ENCODE measurements at places on chromosomes 3 and 15.

DNA sequence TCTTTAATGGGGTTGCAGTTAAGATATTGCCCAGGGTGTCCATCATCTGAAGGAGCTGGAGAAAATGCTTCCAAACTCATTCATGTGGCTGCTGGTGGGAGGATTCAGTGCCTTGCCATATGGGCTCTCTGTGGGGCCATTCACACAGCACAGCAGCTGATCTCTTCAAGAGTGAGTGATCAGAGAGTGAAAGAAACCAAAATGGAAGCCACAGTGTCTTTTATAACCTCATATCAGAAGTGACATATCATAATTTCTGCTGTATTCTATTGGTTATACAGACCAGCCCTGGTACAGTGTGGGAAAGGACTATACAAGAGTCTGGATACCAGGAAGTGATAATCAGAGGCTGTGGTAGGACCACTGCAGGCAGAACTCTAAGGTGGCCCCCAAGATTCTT, 33.6 kb downstream of the HHLA2 start:
- DNase-seq = no peak

- DNase-seq = no peak
Observed at GRCh38 chr3:149402481-149402880, 25.0 kb upstream of the TM4SF1 start.

GRCh38 chr3:95311272-95311671, 1248.4 kb downstream of the NSUN3 start:
- DNase-seq = no peak

- DNase-seq = peak; percentile 50
Observed at GRCh38 chr3:124097362-124098131, 105.6 kb upstream of the ROPN1 start.

DNA sequence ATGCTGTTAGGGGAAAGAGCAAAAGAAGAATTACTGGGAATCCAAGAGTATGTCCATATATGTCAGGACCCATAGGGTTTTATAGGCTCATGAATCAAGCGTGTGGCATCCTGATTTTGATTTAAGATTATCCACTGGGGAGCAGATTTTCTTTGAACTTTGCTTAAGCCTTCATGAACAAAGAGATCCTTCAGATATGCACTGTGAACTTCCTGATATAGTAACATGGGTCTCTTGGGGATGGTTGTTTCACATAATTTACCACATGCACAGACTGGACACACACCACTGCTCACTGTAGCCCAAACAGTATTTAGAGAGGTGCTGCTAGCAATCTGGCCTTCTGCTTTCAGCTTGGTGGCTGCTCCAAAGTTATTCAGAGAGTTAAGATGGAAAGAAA, 200.9 kb upstream of the ZPLD1 start:
- no peak for DNase-seq

DNA sequence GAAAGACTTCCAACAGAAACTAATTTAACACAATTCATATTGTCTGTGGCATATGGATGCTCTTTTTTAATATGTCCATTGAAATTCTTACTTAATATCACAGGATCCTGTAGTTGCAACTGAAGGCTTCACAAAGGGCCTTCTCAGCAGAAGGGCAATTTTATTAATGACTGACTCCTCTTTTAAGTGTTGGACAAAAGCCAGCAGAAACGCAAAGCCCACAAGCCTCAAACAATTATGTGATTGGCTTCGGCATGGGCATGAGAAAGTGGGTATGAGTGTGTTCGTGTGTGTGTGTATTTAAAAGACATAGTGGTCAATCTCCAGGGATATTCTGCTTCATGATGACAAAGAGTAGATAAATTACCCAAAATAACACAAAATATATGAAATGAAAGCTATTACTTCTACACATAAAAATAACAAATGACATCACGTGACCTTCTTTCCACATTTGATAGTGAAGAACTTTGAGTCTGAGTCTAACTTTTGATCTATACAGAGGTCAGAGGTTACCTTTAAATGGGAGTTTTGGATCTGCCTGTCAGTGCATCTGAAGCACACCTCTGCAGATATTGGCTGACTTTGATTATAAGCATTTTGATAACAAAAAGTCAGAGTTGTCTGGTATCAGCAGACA, 496.9 kb downstream of the CADM2 start:
- DNase-seq = no peak

DNA sequence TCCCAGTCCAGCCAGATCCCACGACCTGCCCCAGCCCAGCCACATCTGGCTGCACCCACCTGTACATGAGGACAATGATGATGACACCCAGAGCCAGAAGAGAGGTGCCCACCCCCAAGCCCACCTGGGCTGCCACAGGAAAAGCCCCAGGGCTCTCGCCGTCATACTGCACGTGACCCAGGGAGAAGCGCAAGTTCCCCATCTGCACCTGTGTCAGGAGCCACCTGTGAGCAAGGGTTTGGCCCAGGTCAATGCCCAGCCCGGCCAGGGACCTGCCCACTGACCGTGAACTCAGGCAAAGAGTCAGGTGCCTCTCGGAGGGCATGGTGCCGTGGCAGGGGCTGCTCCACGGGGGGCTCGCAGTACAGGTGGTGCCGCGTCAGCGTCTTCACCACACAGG, 16.3 kb downstream of the PLXNB1 start:
- no peak for DNase-seq

DNA sequence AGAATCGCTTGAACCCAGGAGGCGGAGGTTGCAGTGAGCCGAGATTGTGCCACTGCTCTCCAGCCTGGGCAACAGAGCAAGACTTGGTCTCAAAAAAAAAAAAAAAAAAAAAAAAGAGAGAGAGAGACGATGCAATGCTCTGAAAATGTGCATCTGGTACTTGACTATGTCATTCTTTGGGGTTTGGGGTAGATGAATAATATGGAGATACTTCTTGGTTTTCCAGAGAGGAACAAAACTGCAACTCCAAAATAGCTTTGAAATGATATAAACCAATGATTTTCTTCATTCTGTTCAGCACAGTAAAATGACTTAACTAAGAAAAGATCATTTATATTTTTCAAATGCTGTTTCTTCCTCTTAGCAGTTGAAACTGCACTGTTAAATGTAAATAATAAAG, 158.9 kb downstream of the ISL2 start:
- DNase-seq = no peak

DNA sequence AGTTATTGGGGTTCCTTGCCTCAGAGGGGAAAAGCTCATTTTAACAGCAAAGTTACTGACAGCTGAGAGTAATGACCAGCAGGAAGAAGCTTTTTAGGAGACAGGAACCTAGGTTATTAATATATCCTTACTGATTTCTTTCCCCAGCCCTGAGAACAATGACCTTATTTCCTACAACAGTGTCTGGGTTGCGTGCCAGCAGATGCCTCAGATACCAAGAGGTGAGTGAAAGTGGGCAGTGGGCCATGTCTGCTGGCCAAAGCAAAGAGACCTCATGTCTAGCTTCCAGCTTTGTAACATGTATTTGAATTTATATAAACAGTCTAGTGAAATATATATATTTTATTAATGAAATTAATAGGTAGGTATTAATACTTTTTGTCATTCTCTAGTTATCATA, 5.0 kb downstream of the CCNDBP1 start:
- no peak for DNase-seq

- DNase-seq = no peak
Observed at GRCh38 chr3:142489572-142490323, 41.9 kb upstream of the XRN1 start.
